ENCODE measurements at places on chromosomes 12 and 14.

DNA sequence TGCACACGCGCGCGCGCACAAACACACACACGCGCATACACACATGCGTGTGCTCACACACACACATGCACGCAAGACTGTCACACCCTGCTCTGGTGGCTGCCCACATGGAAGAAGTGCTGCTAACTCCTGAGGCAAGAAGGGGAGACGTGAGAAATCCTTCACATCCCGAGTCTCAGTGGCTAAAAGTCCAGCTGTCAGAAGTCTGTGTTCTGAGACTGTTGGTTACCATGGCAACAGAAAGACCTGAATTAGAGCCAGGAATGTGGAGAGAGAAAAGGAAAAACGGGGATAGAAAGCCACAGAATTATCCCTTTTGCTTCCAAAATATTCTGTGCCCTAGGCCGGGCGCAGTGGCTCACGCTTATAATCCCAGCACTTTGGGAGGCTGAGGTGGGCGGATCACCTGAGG lies 71.2 kb downstream of the PPFIBP1 start:
- DNase-seq = no peak

GRCh38 chr14:94022532-94023411 lies 3.4 kb upstream of the OTUB2 start:
- no peak for DNase-seq

DNA sequence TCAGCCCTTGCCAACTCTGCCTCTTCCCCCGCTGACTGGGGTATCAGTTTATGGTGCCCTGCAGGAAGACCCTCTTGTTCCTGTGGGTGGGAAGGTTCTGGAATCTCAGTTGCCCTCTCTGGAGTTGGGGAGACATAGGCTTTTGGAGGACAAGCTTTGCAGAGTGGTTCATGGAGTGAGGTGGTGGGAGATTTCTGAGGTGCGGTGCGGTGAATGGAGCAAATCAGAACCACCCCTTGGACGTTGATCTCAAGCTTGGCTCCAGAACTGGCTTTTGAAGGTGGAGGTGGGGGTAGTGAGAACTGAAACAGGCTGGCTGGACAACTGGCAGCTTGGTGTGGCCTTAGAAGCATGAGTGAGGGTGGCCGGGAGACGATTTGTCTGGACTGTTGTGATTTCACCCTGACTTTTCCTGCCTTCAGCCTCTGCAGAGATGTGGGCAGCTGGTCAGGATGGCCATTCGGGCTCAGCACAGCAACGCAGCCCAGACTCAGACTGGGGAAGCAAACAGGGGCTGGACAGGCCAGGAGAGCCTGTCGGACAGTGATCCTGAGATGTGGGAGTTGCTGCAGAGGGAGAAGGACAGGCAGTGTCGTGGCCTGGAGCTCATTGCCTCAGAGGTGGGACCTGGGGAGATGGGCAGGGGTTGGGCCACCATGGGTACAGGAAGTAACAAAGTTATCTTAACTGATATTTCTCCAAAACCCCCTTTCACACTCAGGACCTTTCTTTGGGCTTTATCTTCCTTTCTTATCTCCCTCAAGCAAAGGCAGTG lies 1.1 kb downstream of the SHMT2 start:
- no peak for DNase-seq

- DNase-seq = no peak
Measured at GRCh38 chr14:52153939-52154338, 85.1 kb upstream of the NID2 start.

- peak; percentile 19 for DNase-seq
Measured at GRCh38 chr12:107320929-107321631, 227.7 kb upstream of the CRY1 start.
